ENCODE measurements at places on chromosomes 2 and 18.

DNA sequence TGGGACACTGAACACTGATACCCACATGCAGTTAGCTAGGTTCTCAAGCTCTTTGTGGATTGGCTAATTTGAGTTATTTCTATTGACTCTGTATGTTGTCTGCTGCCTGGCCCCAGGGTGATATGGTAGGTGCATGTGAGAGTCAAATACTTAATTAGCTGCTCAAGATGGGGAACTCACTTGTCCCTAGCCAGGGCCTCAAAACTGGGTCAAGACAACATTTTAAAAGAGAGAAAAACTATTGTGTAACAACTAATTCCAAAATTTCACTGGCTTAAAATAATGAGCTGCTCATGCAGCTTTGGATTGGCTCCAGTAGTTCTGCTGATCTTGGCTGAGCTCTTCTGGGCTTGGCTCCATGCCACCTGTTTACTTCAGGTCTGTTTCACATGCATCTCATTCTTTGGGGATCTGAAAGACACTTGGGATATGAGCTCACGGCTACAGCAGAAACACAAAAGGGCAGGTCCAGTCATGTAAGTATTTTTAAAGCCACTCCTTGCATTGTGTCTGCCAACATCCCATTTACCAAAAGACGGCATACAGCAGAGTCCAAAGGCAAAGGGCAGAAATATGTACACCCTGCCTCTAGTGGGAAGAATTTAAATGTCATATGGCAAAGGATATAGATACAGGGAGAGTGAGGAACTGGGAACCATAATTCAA is 716.8 kb downstream of the SUCLG1 start:
- DNase-seq: no peak

DNA sequence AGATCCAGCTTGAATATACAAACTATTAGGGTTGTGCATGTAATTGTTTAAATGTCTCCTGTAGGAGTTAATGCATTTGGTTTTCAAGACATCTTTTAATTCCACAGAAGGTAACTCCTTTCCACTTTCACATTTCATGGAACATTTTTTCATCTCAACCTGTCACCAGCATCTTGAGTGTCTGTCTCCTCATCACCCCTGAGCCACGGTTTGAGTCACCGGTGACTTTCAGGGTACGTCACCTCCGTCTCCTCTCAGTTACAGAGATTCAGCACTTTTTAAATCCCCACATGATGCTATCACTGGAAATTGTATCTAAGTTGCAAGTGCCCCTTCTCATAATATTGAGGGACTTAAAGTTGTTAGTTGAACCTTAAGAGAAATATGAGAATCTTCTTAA is 25.3 kb downstream of the GPR55 start:
- no peak for DNase-seq

- DNase-seq: peak; percentile 26
Measured at GRCh38 chr2:32591669-32592463, 36.0 kb upstream of the TTC27 start.

DNA sequence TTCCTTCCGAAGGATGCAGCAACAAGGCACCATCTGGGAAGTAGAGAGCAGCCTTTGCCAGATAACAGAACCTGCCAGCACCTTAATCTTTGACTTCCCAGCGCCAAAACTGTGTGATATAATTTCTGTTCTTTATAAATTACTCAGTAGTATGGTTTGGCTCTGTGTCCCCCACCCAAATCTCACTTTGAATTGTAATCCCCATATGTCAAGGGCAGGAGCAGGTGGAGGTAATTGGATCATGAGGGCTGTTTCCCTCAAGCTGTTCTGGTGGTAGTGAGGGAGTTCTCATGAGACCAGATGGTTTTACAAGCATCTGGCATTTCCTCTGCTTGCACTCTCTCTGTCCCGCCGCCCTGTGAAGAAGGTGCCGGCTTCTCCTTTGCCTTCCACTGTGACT is 899.9 kb downstream of the TRIB2 start:
- DNase-seq: no peak

DNA sequence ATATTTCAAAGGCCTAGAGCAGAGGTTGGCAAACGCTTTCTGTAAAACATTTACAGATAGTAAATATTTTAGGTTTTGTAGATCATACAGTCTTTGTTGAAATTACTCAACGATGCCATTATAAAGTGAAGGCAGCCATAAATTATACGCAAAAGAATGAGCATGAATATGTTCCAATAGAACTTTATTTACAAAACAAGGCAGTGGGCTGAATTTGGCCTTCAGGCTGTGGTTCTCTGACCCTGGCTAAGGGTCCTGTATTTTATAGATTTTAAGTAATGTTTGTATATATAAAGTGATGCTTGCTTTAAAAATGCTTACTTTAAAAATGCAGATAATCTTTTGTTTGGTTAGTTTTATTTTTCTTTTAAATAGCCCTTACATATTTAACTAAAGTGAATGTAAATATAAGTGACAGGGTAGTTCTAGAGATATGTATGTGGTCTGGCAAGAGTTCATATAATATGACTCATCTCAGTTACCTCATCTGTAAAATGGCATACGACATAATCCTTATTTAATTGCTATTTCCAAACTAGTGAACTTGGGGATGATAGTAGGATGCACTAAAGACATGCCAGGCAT is 51.7 kb upstream of the ATP5MC3 start:
- DNase-seq: no peak

DNA sequence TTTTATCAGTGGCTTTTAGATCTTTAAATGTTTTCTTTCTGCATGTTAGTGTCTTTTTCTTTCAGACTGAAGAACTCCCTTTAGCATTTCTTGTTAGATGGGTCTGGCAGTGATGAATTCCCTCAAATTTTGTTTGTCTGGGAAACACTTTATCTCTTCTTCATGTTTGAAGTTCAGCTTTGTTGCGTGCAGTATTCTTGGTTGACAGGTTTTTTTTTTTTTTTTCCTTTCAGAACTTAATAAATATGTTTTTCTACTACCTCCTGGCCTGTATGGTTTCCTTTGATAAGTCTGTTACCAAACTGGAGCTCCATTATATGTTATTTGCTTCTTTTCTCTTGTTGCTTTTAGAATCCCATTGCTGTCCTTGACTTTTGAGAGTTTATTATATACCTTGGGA is 89.8 kb upstream of the ACKR3 start:
- DNase-seq: no peak

DNA sequence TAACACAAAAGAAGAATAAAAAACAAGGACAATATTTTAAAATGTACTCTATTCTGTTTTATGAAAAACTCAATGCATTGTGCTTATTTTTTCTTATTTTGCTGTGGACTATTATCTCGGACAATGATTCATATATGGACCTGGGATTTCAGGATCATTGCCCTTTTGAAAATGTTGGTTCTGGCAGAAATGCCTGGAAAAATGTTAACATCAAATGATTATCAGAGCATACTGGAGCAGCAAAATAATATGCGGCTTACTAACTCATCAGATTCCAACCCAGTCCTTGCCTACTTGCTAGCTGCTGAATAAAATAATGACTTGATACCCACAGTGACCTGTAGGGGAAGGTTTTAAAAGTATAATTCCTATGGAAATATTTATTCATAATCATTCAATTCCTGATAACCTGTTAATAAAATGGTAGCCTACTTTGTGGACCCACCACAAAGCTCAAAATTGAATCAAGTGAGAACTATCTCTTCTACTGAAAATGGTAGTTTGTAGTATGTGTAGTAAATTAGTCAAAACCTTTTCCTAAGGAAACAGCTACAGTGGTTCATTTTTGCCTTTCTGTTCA is 117.4 kb downstream of the NEB start:
- DNase-seq: no peak

DNA sequence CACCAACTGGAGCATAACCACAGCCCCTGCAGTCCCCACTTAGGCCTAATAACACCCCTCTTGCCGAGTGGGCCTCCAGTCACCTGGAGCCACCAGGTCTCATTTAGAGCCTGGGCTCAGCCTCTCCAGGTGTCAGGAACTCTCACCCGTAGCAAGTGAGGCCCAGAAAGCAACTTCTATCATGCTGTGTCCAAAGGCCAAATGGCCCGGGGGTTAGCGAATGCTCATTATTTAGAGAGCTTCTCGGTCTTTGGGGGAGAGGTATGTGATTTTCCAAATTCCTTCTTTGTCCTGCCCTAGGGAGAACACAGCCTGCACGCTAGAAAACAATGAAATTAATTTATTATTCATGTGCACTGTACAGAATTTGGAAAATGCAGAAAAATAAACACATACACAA is 109.9 kb upstream of the PTPRM start:
- no peak for DNase-seq

GRCh38 chr2:4140281-4140970 is 437.1 kb downstream of the DCDC2C start:
- no peak for DNase-seq

DNA sequence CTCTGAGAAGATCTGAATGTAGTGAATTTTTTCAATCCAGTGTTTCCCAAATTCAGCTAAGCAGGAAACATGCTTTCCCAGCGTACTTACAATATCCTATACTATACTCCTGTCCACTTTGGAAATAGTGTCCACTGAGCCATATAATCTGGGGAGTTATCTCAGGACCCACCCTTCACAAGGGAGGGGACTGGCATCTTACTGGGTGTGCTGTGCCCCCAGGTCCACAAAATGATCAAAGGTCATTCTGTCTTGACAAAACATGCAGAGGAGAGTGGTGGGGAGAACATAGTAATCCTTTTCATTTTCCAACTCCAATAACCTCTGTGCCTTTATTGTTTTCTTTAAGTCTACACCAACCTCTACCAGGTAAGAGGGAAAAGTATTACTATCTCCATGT is 79.8 kb upstream of the DAPL1 start:
- no peak for DNase-seq

DNA sequence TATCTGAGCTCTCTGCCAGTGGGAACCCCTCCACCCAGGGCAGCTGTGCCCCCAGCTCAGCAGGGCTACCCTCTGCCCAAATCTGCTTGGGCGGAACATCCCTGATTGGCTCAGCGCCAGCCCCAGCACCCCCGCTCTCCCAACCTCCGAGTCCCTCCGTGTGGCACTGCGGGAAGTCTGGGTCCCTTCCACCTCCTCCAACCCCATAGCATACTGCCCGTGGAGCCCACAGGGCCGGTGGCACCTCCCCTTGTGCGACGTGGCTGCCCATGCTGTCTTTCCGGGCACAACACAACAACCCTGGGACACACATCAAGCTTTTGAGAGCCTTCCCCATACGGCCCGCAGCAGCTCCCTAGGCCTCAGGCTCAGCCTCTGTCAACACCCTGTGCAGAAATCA is 55.8 kb upstream of the NCK2 start:
- no peak for DNase-seq

DNA sequence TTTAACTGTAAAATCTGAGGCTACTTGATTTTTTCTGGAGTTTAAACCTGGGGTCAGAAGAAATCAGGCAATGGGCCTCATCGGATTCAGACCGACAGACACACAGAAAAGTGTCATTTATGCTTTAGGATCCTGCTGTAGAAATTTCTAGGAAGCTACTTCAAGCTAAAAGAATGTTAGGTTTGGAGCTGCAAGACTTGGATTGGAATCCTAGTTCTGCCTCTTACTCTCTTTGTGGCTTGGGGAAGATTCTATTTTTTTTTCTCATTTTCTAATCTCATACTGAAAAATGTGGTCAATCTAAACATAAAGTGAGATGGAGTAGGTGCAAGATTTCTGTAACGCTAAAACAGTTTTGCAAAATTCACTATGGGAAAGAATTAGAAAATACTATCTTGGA is 48.8 kb upstream of the KCNE4 start:
- DNase-seq: no peak

DNA sequence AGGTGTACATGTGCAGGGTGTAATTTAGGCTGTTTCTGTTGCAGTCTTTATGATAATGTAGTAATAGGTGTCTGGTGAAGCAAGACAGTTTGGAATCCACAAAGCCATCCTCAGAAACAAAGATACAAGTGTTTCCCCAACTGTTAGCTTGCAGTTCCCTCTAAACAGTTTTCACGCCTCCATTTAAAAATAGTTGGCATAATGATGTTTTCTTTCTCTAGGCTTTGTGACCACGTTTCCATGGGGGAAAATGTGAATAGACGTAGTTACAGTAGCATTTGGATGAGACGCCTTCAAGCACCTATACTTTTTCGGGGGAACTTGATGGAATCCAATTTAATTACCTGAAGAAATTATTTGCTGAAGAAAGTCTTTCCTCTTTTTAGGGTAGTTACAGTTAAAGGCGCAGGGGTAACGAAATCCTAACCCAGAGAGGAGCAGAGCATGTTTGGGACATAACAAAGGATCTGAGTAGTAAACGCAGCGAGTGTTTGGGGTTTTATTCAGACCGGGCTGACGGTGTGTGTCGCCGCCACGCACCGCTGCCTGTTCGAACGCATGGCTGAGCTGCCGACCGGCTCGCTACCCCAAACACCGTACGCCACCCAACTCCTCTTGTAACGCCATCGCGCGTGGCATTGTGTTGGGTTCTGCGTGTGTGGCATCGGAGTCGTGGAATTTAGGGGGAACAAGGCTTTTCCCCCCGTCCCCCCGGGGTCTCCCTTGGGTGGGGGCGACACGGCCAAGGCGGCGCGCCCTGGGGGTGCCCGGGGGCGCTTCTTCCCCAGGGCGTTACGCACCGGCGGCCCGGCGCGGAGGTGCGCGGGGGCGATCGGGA is 681 bp upstream of the NRP2 start:
- DNase-seq: no peak

GRCh38 chr2:196440413-196440812 is 199.1 kb upstream of the CCDC150 start:
- DNase-seq: no peak

DNA sequence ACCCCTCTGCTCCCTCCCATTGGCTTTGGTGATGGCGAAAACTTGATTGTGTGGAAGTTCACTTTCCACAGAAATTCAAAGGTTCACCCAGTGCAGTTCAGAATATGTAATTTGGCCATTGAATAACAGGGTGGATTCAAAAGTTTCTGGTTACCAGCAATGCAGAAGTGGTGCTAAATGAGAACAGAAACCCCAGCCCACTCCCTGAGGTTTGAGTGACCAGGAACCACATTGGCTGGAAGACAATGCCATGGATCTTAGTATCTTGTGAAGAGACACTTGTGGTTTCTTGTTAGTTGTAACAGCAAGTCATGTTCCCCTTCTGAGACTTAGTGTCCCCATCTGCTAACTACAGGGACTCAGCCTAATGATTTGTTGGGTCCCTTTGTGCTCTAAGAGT is 49.8 kb downstream of the QPCT start:
- no peak for DNase-seq

GRCh38 chr2:119156105-119156890 is 2.3 kb downstream of the C1QL2 start:
- no peak for DNase-seq

- DNase-seq: no peak
Measured at GRCh38 chr2:120949957-120950590, 214.4 kb downstream of the GLI2 start.
